ENCODE measurements at places on chromosomes 6 and 20.

- no peak for DNase-seq
Measured at GRCh38 chr20:45153147-45153546, 21.6 kb upstream of the PI3 start.

DNA sequence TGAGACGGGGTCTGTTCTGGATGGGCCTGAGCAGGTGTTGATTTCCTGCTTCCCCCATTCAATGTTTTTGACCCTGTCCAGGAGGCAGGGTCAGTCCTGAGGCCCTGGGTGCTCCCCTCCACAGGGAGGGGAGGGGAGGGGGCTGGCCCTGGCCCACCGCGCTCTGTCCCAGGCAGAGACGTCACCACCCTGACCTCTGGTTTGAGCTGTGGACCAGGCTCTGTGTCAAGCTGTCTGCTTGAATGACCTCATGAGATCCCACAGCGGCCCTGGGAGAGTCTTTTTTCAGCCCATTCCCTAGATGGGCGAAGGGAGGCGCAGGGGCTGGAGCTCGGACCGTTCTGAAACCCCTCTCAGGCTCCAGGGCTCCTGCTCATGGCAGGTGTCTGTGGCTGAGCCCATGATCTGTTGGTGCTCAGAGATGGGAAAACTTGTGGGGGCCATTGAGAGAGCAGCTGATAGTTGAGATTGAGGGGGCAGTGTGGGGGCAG is 8.9 kb upstream of the LKAAEAR1 start:
- no peak for DNase-seq

- DNase-seq, result peak; percentile 55
Measured at GRCh38 chr6:64012351-64013001, 376.9 kb downstream of the PHF3 start.

DNA sequence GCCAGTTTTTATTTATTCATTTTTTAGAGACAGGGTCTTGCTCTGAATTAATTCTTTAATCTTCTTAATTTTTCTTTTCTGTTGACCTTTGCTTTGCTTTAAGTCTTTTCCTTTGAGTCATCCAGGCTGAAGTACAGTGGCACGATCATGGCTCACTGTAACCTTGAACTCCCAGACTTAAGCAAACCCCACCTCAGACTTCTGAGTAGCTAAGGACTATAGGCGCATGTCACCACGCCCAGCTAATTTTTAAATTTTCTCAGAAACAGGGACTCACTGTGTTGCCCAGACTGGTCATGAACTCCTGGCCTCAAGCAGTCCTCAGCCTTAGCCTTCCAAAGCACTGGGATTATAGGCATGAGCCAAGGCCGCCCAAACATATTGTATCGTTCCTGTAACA is 71.3 kb upstream of the GNRH2 start:
- DNase-seq, result no peak

DNA sequence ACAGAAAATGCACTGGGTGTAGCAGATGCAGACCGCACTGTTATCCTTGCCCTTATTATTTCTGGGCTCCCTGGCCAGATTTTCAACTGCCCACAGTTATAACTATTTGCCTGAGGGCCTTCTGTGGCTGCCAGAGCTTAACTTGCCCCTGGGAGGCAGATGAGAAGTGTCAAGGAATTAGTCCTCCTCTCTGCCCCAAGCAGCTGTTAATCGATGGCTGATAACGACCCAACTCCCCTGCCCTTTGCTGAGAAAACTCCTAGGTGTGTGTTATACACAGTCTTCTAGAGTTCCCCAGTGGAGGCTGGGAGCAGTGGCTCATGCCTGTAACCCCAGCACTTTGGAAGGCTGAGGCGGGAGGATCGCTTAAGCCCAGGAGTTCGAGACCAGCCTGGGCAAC is 44.4 kb upstream of the SHLD1 start:
- DNase-seq, result no peak

DNA sequence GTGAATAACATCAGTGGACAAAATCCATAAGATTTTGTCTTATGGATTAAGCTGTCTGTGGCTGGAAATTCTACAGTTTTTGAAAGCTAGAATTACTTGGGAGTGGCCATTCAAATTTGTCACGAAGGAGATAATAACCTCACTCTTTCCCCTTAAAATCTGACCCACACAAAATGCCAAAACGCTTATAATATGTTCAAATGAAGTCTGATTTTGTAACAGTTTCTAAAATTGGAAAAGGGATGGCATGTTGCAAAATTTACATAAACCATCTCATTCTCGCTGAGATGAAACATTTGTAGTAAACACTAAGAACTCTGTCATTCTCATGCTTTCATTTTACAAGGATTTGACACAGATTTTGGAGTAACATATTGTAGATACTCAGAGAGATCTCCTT is 112.7 kb downstream of the GJA1 start:
- no peak for DNase-seq

GRCh38 chr20:63215101-63216040 is 560 bp downstream of the YTHDF1 start:
- DNase-seq, result no peak

DNA sequence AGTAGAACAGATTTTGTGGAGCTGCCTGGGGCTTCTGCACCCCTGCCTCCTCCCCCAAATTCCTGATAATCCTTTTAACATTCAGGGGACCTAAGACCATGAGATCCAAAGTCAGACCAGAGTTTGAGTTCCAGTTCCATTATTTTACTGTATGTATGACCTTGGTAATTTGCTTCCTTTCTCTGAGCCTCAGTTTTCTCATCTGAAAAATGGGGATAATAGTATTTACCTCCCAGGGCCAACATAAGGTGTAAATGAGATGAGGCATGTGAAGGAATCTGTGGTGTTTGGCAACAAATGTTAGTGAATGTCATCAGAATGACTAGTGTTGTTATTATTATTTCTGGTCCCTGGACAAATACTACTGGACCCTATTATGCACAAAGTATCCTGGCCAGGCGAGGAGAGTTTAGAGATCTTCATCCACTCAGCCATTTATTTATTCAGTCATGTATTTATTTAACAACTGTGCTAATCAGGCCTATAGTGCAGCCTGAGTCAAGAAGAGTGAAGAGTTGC is 47.3 kb downstream of the CDH22 start:
- no peak for DNase-seq

- DNase-seq, result no peak
Measured at GRCh38 chr20:62946918-62947317, 5.6 kb upstream of the SLC17A9 start.

DNA sequence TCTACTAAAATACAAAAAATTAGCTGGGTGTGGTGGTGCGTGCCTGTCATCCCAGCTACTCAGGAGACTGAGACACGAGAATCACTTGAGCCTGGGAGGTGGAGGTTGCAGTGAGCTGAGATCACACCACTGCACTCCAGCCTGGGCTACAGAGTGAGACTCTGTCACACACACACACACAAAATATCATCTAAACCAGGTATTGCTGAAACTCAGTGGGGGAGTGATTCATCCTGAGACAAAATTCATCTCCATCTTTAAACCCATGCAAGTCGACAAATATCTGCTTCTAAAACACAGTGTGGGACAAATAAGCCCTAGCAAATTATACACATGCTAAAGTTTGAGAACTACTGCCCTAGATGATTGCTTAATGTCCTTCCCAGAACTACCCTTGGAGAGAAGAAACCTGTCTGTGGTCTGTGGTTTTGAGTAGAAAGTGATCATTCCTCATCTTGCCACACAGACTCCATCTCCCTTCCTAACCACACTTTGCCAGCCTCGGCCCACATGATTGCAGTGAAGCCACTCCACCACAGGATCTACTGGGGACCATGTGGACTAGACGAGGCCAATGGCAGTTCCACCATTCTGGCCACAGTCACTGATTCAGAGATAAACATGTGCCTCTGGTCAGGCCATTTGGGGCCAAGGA is 130.3 kb downstream of the OPRM1 start:
- DNase-seq, result no peak

- no peak for DNase-seq
Measured at GRCh38 chr6:166487148-166487547, 99.3 kb downstream of the RAMACL start.

GRCh38 chr6:158517581-158517980 is 42.3 kb upstream of the TMEM181 start:
- DNase-seq, result no peak

- no peak for DNase-seq
Measured at GRCh38 chr6:70282312-70282918, 20.5 kb downstream of the COL9A1 start.

- DNase-seq, result no peak
Measured at GRCh38 chr6:90537723-90538258, 49.1 kb downstream of the MAP3K7 start.

- no peak for DNase-seq
Measured at GRCh38 chr6:128740951-128741350, 142.0 kb upstream of the LAMA2 start.

- DNase-seq, result no peak
Measured at GRCh38 chr20:38250609-38251008, 9.9 kb downstream of the KIAA1755 start.

DNA sequence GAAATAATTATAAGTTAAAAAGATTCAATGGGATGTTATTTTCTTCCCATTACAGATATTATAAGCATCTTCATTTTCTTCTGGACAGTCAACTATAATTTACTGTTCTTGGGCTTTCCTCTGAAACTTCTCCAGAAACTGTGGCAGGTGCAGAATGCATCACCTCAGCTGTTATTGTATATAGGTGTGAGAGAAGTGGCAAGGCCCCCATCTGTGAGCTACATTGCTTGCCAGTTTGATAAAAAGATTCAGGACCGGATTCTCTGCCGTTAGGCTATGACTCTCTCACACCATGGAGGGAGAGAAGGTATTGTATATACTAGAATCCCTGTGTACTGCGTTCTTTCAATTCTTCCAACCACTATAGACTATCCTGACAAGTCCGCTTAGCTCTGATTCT is 135.8 kb upstream of the CENPW start:
- DNase-seq, result no peak

DNA sequence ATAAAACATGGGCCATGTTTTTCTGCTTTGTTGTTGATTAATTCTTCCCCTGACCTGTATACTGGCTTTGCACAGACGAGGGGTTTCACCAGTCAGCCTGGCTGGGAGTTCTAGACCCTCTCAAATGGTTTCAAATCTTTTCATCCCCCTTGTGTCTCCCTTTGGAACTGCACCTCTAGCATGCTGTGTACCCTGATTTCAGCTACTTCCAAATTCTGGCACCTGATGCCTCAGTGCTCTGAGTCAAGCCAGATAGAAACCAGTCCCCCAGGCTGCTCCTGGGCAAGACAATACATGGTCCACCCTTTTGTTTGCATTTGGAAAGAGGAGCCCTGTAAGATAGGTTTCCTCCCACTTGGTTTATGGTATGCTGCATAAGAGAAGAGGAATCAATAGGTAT is 290.2 kb downstream of the BTBD3 start:
- DNase-seq, result no peak

DNA sequence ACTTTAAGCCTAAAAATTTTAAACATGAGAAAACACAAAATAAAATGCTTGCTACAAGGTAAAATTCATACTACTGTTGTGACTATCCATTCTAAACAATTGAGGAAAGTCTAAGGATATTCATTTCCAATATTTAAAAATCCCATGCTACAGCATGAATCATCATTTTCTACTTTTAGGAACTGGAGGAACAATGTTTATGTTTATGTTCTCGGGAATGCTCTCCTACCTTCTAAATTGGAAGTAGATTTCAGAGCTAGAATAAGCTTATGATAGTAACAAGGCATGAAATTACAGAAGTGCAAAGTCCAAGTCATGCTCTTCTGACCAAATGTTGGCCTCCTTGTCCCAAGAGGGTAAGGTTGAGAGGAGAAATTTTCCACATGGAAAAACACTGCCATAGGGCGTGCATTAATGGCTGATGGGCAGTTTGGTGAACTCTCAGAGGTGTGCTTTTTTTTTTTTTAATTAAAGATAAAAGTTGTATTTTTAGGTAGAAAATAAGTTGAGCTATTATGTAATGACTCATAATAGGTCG is 6.0 kb upstream of the MYLK4 start:
- DNase-seq, result no peak

GRCh38 chr6:155186052-155186658 is 77.7 kb upstream of the CLDN20 start:
- no peak for DNase-seq

DNA sequence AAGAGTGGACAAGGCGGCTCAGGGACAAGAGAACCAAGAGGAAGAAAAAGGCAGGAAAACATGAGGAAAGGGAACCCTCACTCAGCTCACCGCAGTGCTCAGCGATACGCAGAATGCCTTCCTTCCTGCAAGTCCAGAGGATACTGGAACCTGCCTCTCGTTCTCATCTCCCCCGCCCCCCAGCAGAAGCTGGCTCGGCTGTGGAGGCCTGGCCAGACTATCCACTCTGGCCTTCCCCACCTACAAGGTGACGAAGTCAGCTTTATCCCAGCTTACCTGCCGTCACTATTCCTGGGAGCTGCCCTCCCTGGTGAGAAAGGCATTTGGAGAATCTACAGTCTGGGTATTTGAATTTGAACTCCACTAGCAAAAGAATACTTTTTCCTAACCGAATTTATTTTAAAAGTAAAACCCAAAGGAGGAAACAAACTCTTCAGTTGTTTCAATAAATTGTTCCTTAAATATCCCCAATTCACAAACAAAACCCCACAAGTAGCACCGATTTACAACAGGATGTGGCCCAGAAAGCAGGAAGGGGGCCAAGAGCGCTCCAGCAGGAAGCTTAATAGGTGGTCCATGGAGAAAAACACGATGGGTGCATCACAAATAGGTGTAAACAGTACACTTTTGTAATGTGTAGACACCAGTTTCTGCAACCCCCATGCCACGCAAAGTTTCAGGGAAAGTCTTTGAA is 2.1 kb upstream of the DIDO1 start:
- DNase-seq, result no peak
